ENCODE measurements at places on chromosomes 7 and 10.
A peak's percentile ranks its signal among the peaks of the same experiment; 100 is the strongest.

DNA sequence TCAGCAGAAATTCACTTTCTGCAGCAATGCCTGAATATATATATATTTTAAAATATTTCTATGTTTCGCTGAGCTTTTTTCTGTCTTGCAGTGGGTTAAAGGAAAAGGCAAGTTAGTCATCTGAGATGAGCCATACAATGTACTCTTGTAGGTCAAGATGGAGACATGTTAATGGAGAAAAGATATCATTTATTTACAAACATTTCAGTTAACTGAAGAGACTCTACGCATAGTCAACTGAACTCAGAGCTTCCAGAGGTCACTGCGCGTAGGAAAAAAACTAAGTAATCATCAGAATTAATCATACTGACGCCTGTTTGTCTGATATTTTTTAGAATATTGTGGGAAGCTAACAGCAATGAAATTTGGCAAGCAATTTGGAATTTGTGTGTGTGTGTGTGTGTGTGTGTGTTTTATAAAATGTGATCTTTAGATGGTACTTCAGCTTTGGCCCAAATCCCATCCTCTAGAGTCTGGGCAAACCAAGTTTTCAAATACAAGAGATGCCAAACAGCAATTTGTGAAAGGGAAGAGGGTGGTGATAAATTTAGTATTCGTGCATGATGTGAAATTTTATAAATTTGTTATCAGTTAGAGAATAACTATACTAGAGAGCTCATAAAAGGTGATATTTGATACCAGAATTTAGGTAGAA lies 193.9 kb upstream of the AGR3 start:
- no peak for DNase-seq

- DNase-seq = peak; percentile 27
Measured at GRCh38 chr10:118504467-118505205, 90.8 kb downstream of the PRLHR start.

GRCh38 chr7:105130048-105130447 lies 116.0 kb downstream of the KMT2E start:
- no peak for DNase-seq

- DNase-seq = no peak
Measured at GRCh38 chr10:28971764-28972163, 294.4 kb downstream of the BAMBI start.

DNA sequence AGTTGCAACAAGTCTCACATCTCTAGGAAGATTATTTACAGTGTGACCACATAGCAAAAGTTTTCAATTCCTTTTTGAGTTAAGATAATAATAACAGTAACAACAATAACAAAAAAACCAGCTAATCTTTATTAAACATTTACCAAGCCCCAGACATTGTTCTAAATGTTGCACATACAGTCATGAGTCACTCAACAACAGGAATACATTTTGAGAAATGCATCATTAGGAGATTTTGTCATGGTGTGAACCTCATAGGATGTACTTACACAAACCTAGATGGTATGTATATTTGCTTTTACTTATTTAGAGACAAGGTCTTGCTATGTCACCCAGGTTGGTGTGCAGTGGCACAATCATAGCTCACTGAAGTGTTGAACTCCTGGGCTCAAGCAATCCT lies 52.0 kb downstream of the SPAM1 start:
- DNase-seq = no peak

DNA sequence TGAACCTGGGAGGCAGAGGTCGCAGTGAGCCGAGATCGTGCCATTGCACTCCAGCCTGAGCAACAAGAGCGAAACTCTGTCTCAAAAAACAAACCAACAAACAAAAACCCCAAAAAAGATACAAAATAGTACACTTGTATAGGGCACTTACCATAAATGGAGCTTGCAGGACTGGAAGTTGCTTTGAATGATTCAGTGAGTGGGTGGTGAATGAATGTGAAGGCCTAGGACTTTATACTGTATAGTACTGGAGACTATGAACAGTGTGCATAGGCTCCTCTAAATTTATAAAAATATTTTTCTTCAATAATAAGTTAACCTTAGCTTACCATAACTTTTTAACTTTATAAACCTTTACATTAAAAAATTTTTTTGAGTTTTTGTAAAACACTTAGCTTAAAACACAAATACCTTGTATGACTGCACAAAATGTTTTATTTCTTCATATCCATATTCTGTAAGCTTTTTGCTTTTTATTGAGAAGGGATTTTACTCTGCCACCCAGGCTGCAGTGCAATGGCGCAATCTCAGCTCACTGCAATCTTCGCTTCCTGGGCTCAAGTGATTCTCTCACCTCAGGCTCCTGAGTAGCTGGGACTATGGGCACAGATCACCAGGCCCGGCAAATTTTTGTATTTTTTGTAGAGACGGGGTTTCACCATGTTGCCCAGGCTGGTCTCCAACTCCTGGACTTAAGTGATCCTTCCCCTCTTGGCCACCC lies 6.9 kb upstream of the H2AZ2 start:
- no peak for DNase-seq

- no peak for DNase-seq
Measured at GRCh38 chr7:1464694-1465093, 5.4 kb upstream of the MICALL2 start.

DNA sequence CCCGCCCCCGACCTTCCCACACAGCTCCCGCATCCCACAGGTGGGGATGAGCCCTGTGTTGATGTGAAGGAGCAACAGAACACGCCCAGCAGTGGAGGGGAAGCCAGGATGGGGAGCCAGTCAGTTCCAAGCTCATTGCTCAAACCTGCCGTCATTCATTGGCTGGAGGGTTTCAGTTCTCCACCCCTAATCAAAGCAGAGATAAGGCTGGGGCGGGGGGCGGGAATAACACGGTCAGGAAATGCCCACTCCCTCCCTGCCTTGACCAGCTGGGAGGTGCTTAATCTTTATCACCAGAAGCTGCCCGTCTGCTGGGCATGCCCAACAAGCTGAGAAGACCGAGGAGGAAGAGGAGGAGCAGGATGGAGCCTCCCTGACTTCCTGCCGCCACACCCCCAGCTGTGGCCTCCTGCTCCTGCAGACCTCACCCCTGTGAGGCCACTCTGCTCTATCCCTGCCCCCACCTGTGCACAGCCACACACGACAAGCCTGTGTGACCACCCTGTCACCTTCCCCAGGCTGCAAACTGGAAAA lies 265.1 kb downstream of the ZEB1 start:
- no peak for DNase-seq

DNA sequence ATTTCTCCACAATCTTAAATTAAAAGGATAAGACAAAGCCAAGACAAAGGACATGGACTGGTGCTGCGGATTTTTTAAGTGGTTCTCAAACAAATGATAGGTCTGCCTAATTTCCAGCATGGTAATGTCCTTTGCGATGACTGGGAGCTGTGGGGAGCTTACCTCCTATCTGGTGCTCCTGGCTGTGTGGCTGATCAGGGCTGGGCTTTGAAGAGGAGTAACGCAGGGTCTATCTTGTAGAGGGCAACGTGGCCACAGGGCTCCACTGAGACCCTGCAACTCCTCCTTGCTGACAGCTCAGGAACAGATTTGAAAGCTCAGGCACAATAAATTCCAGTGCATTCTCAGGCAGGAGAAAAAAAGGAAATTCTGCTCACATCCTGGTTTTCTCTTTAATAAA lies 103.1 kb upstream of the SFMBT2 start:
- DNase-seq = no peak

DNA sequence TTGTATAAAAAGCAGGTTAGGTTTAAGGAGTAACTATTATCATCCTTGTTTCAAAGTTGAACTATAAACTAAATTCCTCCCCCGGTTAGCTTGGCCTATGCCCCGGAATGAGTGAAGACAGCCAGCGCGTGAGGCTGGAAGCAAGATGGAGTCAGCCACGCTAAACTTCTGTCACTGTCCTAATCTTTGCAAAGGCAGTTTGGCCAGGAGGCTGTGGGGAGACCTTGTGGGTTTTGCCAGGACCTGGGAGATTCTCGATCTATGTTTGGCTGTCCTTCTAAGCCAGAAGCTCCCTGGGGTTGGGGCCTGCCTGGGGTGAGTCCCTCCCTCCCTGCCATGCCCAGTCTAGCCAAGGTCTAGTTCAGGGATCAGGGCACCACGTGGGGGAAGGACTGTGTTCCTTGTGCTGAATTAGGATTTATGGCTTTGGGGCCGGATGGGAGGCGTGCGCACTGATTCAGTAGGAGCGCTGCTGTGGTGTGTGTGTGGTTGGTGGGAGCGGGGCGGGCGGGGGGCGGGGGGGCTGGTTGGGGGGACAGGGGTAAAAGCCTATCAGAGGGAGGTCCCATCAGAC lies 871 bp upstream of the GTF2IRD1 start:
- DNase-seq = no peak

GRCh38 chr10:61828788-61829187 lies 72.7 kb upstream of the ARID5B start:
- DNase-seq = no peak

- DNase-seq = peak; percentile 43
Measured at GRCh38 chr10:48448796-48449195, 142.3 kb downstream of the MAPK8 start.

DNA sequence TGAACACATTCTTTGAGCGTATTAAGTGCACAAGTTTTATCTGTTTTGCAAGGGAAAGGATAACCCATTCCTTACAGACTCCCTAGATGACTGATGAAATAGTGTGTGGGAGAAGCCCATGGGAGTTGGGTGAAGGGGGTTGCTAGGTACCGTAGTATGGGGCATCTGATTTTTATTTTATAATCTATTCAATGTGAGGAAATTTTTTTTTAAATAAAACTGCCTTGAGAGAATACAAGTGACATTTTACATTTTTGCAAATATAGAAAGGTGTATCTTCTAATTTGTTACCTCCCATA lies 1.4 kb downstream of the BTAF1 start:
- DNase-seq = no peak

DNA sequence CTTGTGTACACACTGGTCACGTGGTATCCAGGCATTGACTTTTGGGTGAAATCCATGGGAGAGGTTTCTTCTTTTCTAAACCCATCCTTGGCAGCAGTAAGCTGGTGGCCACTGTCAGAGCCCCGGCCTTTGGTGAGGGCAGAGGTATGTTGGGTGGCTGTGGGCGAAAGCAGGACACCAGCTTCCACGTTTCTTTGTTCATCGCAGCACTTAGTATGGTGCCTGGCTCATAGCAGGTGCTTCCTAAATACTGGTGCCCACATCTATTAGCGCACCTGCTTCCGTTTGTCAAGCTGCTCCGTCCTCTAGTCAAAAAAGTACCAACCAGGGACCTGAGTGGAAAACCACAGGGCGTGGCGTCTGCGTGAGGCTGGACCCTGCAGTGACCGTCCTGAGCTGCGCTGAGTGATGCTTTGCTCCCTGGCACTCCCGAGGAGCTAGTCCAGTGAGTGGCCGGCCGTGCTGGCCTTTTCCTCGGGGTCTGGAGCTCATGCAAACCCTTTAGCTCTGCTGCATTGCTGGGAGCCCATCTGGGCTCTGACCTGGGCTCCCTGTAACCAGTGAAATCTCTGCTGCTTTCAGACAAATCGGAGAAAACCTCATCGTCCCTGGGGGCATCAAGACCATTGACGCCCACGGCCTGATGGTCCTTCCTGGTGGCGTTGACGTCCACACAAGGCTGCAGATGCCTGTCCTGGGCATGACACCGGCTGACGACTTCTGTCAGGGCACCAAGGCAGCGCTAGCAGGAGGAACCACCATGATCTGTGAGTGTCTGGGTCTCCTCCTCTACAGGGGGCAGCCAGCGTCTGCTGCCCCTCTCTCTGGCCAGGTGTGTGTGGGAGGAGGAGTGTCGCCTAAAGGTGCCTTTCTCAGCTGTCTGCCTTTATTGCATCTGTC lies 5.6 kb downstream of the DPYSL4 start:
- no peak for DNase-seq

GRCh38 chr10:69955211-69955805 lies 97.3 kb upstream of the MACROH2A2 start:
- DNase-seq = no peak

- no peak for DNase-seq
Measured at GRCh38 chr7:88484551-88484950, 177.9 kb upstream of the STEAP4 start.

GRCh38 chr10:114998993-114999392 lies 61.0 kb downstream of the TRUB1 start:
- no peak for DNase-seq

- no peak for DNase-seq
Measured at GRCh38 chr10:5465976-5466450, 33.4 kb downstream of the CALML5 start.

DNA sequence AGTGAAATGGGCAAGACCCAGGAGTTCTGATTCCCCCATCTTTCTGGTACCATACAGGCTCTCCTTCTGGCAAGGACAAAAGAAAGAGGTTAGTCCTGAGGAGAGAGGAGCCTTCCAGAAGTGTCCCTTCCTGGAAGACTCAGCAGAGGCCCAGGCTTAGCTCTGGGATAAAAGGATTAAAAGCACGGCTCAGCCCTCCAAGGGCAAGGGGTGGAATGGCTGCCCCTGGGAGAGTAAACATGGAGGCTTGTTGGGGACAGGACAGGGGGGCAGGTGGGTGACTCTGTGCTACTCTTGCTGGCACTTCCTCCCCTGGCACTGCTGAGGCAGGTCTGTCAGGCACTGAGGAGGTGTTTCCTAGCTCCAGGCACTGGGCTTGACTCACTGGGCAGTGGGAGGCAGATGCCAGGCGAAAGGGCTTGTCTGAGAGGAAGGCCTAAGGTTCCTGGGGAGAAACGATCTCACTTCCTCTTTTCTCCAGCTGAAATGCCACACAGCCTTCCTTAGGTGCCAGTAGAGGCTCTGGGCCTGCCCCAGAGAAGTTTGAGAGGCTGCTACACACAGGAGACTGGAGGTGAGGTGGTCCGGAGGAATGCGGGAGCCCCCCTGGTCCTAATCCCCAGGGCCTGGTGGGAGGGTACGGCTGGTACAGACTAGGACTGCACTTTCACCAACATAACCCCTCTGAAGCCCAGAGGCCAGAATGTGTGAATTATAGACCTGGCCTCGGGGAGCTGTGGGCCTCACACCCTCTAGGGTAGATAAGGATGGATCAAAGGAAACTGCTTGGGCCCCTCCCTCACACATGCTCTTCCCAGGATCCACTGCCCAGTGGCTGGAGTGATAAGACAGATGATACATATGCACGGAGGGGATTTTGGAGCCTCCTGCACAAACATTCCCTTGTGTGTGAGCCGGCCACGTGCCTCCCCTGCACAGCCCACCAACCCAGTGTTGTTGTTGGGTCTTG lies 63.2 kb upstream of the PODXL start:
- no peak for DNase-seq

DNA sequence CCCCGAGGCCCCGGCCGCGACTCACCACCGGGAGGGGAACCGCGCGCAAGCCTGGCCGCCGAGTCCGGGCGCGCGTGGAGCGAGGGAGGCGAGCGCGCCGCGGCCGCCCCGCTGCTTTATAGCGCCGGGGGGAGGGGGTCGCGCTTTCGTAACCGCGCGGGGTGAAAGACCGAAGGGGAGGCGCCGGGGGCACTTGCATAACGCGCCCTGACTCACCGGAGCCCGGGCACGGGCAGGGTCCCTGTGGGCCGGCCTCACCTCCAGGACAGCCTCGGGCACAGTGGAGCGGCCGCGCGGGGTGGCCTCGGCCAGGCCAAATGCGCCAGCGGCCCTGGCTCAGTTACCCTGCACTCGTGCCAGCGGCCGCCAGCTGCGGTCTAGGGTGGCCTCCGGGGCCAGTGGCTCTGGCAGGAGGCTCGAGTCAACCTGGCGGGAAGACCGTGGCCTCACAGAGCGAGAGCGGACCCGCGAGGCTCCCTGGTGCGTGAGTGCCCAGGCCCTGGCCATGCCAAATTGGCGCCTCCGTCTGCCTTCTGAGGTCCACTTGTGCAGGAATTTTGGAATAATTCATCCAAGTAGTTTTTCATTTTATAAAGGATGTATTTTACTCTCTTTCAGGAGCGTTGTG lies at the start of gene RBP4:
Gene RBP4 (minus strand): TSS at position 90 of the 628 bp plus-strand sequence. CDS start 207 bp downstream, outside the sequence.
- no peak for DNase-seq

- DNase-seq = no peak
Measured at GRCh38 chr10:86073199-86073977, 293.2 kb downstream of the GRID1 start.
